Tibial artery (tissue), 4 donors: ENCODE measurements at places on chromosomes 16 and 17.

- no peak for DNase-seq
These were observed 11.0 kb downstream of the ALDH3A2 start for GRCh38 chr17:19659366-19660177.

- DNase-seq, result no peak
These were observed 37.0 kb downstream of the STXBP4 start for GRCh38 chr17:55005520-55005919.

- no peak for DNase-seq
These were observed 179.3 kb downstream of the UTP18 start for GRCh38 chr17:51439395-51440229.

- DNase-seq, result no peak
These were observed 2.3 kb upstream of the PGS1 start for GRCh38 chr17:78376161-78376560.
